ENCODE measurements at places on chromosomes 11 and 22.

- DNase-seq = no peak
Observed at GRCh38 chr11:100730266-100730665, 43.2 kb downstream of the ARHGAP42 start.

DNA sequence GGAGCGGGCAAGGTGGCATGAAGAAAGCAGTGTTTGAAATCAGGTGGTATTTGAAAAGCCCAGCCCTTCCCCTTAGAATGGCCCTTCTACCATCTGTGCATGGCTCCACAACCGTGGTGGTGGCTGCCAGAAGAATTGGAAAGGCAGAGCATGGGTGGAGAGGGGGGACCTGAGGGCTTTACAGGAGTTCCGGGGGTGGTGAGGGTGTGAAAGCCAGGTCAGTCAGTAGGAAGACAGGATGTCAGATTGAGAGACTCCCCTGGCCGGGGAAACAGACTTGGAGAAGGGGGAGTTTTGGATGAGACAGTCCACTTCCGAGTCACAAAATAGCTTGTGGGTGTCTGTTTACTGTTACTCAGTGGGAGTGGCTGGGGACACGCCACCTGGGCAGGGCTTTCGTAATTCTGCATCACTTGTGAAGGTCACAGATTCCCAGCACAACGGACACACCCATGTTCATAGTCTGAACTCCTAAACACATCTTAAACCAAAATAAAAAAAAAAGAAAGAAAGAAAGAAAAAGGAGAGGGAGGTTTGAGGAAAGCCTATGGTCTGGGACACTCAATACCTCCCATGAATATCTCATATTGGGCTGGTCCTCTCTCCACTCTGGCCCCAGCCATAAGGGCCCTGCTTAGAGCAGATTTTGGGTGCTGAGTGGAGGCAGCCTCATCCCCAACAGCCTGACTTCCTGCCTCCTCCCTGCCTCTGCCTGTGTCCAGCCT, 24.4 kb upstream of the SMIM35 start:
- DNase-seq = no peak

- no peak for DNase-seq
Observed at GRCh38 chr22:46104881-46105493, 45.3 kb upstream of the PPARA start.

DNA sequence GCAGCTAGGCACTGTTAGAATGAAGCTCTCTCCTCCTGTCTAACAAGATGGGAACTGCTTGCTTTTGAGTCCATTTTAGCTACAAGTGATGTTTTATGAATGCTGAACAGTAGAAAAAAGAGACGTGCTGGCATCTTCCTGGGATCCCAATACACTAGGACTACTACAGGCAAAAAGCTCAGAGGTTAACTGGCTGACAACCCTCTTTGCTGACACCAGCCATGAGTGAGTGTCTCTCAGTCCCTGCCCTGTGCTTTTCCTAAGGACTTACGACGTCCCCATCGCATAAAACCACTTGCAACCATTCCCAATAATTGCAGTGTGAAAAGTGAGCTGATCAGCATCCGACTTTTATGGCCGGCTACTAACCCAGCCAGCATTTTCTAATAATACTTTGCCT, 213.5 kb downstream of the NTM start:
- DNase-seq = no peak

- DNase-seq = no peak
Observed at GRCh38 chr11:132142554-132142953, 772.1 kb downstream of the NTM start.

- DNase-seq = no peak
Observed at GRCh38 chr11:60932605-60933356, 8.5 kb downstream of the TMEM132A start.

DNA sequence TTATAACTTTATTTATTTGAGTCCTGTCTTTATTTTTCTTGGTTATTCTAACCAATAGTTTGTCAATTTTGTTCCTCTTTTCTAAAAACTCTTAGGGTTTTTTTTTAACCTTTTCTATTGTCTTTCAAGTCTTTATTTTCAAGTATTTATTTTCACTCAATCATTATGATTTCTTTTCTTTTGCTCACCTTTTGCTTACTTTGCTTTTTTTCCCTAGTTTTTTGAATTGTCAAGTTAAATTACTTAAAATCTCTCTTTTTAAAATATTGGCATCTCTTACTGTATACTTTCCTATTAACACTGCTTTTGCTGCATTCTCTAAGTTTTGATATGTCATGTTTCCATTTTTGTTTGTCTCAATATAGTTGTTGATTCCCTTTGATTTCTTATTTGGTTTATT, 396.8 kb upstream of the CCDC179 start:
- no peak for DNase-seq

DNA sequence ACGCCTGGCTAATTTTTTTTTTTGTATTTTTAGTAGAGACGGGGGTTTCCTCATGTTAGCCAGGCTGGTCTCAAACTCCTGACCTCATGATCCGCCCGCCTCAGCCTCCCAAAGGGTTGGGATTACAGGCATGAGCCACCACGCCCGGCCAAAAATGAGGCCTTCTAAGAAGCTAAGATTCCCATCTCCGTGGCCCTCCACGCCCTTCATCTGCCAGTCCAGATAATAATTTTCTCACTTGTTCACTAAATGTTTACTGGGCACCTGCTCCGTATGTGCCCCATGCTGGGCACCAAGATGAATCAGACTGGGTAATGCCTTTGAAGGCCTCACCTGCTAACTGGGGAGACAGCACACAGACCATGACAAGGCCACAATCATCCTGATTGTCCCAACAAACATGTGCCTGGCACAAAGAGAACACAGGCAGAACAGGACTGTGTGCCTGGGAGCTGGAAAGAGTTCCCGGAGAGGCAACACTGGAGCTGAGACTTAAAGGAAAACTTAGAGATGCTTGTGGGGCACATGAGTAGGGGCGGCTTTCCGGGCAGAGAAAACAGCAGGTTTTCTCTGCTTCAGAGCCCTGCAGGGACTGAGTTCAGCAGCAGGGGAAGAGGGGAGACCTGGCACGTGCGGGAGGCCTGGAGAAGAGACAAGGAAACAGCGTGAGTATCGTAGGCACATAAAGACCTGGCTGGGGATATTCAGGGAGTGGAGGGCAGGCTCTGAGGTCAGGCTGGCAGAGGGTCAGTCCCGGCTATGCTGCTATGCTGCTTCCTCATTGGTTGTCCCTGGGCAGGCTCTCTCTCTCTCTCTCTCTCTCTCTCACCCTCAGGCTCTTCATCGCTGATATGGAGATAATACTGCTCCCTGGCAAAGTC, 2.4 kb downstream of the KIAA0930 start:
- DNase-seq = no peak

DNA sequence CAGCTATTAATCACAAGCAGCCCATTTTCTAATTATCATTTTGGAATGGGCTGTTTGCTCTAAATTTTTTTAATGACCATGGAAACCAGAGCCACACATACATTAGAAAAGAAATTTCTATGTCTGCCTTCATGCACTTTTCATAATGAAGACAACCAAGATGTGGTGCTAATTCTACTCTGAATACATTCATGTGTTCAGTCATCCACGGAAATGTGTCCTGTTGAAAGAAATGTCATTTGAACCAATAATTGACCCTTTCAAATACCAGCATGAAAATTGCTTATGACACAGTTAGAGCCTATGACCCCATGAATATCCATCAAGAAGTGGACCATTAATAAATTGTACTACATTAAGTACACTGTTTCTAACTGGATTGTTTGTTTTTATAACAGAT, 99.7 kb upstream of the KCNA4 start:
- DNase-seq = no peak

DNA sequence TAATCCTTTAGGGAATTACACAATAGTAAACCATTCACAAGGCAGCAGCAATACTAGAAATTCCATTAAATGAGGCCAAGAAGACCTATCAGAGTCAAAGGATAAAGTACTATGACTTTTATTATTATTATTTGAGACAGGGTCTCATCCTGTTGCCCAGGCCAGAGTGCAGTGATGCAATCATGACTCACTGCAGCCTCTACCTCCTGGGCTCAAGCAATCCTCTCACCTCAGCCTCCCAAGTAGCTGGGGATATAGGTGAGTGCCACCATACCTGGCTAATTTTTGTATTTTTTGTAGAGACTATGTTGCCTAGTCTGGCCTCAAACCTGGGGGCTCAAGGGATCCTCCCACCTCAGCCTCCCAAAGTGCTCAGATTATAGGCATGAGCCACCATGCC, 51.8 kb downstream of the TTC28 start:
- no peak for DNase-seq

GRCh38 chr11:1305063-1305495, 4.4 kb downstream of the TOLLIP start:
- DNase-seq = no peak

Measured in mesenchymal stem cell (in vitro differentiated cells and primary cell).